ENCODE measurements at places on chromosomes 5 and 9.

GRCh38 chr5:162956570-162956969 lies 480.8 kb upstream of the CCNG1 start:
- no peak for DNase-seq

- DNase-seq = no peak
Measured at GRCh38 chr5:8230868-8231267, 361.9 kb downstream of the MTRR start.

DNA sequence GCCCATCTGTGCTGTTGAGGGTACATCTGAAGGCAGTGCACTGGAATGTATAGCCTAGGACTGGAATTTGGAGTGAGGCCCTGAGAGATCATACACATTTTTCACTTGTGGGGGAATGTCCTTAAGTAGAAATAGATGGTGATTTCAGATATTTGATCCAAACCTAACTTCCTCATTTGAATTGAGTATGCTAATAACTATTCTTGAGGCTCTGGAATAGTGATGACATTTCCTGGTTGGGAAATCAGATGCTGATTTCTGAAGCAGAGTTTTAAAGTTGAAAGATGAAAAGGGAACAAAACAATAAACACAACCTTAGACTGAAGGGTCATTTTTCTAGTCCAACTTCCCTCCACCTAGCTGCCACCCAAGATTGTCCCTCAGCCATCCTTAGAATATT lies 163.0 kb upstream of the CCDC152 start:
- no peak for DNase-seq

DNA sequence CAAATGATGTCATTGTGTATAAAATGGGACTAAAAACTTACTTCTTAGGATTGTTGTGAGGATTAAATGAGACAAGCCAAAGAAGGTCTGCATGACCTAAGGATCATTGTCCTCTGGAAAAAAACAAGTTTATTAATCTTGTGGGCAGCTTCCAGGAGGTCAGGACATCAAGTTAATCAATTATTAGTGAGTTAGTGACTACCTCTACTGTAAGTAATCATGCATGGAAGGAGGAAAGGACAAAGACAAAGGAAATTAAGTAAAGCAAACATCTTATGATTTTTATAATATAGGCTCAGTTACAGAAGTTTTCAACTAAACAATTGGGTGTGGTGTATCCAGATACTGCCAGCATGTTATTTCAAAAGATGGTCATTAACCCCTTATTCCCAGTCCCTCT lies 129.3 kb upstream of the TUT7 start:
- DNase-seq = no peak

DNA sequence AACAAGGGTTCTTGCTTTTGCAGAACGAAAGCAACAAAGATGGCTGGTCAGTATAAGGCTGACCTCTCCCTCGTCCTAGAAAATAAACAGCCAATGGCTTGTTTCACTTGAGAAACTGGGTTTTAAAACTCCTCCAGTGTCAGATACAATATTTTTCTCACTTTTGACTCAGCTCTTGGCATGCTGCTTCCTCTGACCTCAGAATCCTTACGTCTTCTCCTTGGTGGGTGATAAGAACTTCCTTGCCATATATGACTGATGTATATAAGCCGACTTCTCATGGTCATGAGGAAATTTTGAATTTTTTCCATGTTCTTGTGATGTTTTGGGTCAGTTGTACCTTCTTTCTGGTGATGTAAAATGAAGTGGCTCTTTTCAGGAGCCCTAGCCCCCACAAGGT lies 3.8 kb downstream of the ZNF618 start:
- no peak for DNase-seq

DNA sequence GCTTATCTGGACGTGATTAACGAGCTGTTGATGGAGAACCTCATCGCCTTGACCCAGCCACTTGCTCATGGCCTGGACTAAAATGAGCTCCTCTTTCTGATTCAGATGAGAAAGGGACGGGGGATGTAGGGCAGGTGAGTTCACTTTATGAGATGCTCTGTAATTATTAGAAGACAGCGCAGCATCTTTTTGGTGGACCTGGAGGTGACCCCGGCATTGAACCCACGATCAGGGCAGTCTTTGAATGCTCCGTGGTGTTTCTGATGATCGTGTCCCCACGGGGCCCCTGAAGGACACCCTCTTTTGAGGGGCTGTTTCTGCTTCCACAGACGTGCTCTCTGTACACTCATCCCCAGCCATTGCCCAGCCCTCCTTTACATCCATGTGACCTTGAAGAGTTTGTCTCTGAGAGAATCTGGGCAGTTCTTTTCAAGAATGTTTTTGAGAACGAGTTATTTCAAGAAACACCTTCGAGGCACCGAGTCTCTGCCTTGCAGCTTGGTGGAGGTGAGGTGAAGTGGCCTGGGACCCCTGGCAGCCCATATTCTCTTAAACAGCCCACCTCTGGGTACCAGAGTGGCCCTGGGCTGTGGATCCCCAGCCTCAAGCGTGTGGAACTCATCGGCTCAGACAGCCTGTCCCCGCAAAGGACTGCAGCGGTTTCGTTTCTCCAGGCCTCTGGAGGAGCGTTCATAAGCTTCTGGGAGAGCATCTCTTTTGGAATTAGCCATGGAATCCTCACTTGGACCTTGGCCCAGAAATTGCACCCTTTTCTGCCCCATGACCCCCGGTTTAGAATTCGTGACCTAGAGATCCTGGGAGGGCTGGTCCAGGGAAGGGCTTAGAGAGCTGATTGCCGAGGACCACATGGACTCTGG lies 50.3 kb downstream of the COL5A1 start:
- no peak for DNase-seq

DNA sequence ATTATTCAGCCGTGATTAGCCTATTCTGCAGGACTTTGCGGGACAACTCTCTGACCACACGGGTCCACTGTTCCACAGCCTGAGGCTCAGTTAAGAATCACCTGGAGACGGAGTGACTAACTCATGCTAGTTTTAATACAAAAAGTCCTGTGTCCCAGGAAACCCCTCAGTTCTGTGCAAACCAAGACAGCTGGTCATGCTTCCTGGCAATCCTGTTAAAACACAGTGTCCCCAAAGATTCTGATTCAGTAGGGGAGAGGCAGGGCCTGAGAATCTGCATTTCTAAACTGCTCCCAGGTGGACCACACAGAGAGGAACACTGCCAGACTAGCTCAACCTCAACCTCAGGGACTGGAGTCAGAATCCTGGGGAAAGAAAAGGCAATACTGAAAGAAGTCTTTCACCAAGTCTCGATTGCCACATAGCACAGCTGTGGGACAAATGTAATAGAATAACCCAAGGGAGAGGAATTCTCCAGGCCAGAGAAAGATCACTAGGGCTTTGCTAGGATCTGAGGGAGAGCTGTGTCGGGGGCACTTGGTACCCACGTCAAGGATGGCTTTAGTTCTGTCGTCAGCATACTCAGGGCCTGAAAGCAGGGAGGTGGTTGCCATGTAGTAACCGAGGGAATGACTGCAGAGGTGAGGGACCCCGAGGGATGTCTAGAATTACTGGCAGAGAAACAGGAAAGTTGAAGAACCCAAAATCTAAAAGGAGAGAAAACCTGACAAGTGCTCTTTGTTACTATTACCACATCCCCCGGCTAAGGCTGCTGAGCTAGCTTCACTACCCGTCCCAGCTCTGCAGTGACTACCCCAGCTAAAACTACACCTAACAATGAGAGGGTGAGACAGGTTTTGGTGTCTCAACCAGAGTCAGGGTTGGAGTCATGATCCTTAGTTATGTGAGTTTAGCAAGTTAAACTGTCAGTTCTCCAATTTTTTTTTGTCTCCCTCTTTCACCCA lies 8.6 kb downstream of the SUSD1 start:
- no peak for DNase-seq

DNA sequence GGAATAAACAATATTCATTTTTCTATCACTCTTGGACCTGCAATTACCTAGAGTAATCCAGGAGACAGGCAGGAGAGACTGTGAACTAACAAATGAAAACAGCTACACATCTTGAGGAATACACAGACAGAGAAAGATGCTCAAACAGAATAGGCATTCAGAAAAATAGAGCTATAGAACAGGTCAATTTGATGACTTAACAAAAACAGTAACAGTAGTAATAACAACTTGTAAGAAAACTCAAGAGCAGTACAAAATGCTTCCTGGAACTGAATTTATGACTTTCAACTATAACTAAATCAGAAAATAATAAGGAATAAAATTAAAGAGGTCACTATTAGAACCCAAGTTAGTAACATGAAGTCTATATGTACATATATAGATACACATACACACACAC lies 579.3 kb downstream of the TLR4 start:
- no peak for DNase-seq

GRCh38 chr9:136964833-136965422 lies 12.4 kb upstream of the PTGDS start:
- no peak for DNase-seq

- no peak for DNase-seq
Measured at GRCh38 chr9:28289746-28290145, 716.5 kb upstream of the C9orf72 start.

GRCh38 chr5:161077936-161078545 lies 226.0 kb upstream of the ATP10B start:
- no peak for DNase-seq

GRCh38 chr9:90029996-90030395 lies 425.2 kb downstream of the GADD45G start:
- DNase-seq = no peak

DNA sequence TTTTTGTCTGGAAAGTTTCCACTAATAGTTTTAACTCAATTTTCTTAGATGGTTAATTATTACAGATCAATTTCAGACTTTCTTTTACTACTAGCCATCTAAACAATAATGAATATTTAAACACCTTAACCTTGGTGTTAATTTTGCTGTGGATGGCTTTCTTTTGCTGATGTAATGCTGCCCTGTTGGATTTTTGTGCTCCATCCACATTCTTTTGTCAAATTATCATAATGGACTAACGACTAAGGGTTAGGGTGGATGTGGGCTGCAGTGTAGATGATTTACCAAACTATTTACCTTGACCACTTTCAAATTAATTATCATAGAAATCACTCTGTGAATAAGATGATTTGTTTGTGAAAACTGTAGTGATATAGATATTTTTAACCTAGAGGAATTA lies 15.6 kb upstream of the TMEM38B start:
- DNase-seq = no peak

DNA sequence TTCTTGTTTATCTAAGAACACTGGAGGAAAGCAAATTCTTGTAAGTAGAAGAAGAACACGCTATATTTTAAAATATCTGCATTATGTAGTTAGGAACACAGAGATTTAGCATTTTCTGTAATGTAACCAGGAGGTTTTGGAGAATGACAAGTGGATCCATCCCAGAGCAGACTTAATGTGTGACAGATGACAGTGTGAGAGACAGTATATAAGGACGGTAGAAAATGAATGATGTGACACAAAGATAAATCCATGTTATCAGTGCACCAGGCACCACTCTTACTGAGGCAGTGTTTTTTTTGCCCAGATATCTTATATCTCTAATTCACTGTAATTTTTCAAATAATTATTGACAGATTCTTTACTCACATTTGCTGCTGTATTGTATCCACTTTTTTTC lies 239.0 kb upstream of the KCNN2 start:
- no peak for DNase-seq

- no peak for DNase-seq
Measured at GRCh38 chr5:72160959-72161358, 53.7 kb downstream of the MAP1B start.

DNA sequence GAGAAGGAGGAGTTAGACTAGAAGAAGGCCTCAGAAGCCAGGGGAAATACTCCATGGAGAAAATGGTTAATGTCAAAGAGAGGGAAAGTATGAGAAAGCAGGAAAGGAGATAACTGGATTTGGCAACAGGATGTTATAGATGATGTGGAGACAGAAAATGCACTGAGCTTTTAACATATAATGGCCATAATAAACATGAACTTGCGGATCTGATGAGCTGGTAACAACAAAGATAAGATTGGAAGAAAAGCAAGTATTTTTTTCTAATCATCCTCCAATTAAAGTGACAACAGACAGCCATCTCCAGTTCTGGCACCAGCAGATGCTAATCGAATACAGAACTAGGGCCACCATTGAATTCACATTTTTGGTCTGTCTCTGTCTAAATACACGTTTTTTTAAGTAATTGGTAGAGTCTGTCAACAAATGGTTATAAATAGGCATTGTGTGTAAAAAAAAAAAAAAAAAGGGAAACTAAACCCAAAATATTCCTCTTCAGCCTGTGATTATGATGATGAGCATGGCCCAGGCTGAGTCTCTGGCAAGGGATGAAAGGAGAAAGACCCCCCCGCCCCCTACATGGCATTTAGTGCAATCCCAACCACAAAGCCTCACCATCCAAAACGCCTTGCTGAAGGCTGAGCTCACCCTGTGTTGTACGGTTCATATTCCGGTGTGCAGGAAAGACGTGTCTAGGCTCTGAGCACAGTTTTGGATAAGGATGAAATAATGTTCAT lies 149.5 kb upstream of the LHFPL2 start:
- DNase-seq = no peak

DNA sequence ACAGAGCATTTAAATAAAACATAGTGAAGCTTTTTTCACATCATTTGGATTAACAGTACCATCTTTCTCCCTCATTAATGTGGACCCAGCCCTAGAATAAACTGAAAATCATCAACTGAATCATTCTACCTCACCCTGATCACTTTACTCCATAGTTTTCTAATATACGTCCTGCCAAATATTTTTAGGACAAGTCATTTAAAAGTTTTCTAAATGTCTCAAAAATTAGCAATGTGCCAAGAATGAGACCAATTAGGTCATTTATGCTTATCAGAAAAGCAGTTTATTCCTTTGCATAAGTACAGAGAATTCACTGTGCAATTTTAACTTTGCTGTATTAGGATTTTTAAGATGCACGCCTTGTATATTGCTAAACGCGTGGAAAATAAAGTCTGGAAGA lies 284.4 kb downstream of the PIK3R1 start:
- no peak for DNase-seq

GRCh38 chr5:981456-981855 lies 27.1 kb upstream of the NKD2 start:
- DNase-seq = no peak

DNA sequence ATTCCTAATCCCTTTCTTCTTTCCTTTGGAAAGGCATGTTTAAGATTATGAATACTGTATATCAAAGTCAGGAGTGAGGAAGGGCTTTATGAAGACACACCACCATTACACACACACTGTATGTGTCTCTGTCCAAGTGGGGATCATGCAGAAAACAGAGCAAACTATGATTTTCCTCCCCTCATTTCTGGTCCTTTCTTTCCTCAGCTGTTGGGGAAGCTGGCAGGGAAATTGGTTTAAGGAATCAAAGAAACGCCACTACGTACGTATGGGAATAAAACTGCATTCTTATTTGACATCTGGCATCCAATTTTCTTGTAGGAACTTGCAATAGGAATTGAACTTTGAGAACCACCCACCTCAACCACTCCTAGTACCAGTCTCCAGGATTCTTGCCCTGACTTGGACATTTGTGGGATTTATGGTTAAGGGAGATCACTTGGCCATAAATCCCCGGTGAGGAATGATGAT lies 125.8 kb downstream of the PDE4D start:
- DNase-seq = no peak
